ENCODE measurements at places on chromosomes 6 and 20. TPM values are rescaled to one million over a fixed set of nuclear protein-coding genes. Genes with fewer than 3 reads are reported as not detected.

The ULBP3 gene
- 16.7 TPM for total RNA-seq

The TTLL9 gene
- total RNA-seq = not detected

The PSORS1C2 gene
- total RNA-seq = not detected

The PAQR8 gene
- 6.2 TPM for total RNA-seq

The NRSN1 gene
- not detected for total RNA-seq

The SLC17A2 gene
- total RNA-seq = not detected

The SSTR4 gene
- not detected for total RNA-seq

The PIGT gene
- total RNA-seq = 11.9 TPM

The PNLDC1 gene
- total RNA-seq = 0.19 TPM

The PDE10A gene
- 32.4 TPM for total RNA-seq

The LY6G5C gene
- 1.7 TPM for total RNA-seq

The TPMT gene
- total RNA-seq = 22.6 TPM

The KIAA0408 gene
- 0.38 TPM for total RNA-seq

The LPIN3 gene
- total RNA-seq = 7.9 TPM

The SLC17A9 gene
- total RNA-seq = 7.9 TPM

The CD40 gene
- total RNA-seq = 14.9 TPM

The SLC24A3 gene
- total RNA-seq = 0.77 TPM

The SLA2 gene
- under 0.01 TPM for total RNA-seq

The TRIM10 gene
- total RNA-seq = under 0.01 TPM

The SRMS gene
- total RNA-seq = not detected

The LTA gene
- not detected for total RNA-seq

The RCAN2 gene
- 0.85 TPM for total RNA-seq

The PSMB8 gene
- total RNA-seq = 29.0 TPM

The PSORS1C1 gene
- total RNA-seq = 0.19 TPM

The POPDC3 gene
- 5.8 TPM for total RNA-seq

The SLC2A10 gene
- total RNA-seq = 32.2 TPM

The OR2B6 gene
- total RNA-seq = not detected

The HAO1 gene
- total RNA-seq = not detected

The PRICKLE4 gene
- total RNA-seq = 0.19 TPM

The CNKSR3 gene
- 2.7 TPM for total RNA-seq

The TJAP1 gene
- total RNA-seq = 9.0 TPM

The PPP2R5D gene
- 47.4 TPM for total RNA-seq

The PRND gene
- total RNA-seq = not detected

The SLC29A1 gene
- total RNA-seq = 28.6 TPM

Measured in regular cardiac myocyte (primary cell).